Stimulated activated CD8-positive, alpha-beta memory T cell treated with anti-CD3 and anti-CD28 coated beads, Interleukin-4, amount 100 ng/mL, for 4 hours (primary cell): ENCODE measurements at places on chromosomes 12 and 14.

- no peak for DNase-seq
Measured at GRCh38 chr12:4056910-4057845, 184.0 kb upstream of the PARP11 start.

GRCh38 chr12:43444940-43445564 is 107.0 kb downstream of the ADAMTS20 start:
- DNase-seq, result peak; percentile 13

- DNase-seq, result no peak
Measured at GRCh38 chr12:71686658-71687025, 760 bp downstream of the TMEM19 start.

DNA sequence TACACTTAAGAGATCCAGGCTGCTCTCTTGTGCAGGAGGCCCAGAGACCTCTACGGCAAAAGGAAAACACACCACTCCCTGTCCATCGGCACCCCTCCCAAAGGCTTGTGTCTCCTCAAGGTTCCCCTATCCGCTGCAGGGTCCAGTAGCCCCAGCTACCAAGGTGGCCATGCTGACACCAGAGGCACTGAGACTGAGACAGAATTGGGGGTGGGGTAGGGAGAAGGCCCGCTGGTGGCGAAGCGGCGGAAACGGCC is 590 bp downstream of the DDIT3 start:
- DNase-seq, result no peak

DNA sequence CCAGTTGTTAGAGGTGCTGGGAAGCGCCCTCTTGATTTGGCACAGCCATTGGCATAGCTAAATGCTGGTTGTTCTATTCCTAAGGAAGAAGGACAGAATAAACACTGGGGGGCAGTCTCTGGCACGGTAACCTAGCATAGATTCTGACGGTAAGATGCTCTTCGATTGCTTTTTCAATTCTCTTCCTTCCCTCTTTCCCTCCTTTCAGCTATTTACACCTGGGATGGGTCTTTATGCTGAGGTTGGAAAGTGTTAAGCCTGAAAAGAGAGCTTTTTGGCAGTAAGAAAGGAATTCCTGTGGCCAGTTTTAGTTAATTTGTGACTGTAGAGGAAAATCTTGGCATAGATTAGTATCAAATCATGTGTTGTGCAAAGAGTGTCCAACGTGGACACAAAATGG is 162.8 kb downstream of the SNAPC1 start:
- DNase-seq, result no peak

DNA sequence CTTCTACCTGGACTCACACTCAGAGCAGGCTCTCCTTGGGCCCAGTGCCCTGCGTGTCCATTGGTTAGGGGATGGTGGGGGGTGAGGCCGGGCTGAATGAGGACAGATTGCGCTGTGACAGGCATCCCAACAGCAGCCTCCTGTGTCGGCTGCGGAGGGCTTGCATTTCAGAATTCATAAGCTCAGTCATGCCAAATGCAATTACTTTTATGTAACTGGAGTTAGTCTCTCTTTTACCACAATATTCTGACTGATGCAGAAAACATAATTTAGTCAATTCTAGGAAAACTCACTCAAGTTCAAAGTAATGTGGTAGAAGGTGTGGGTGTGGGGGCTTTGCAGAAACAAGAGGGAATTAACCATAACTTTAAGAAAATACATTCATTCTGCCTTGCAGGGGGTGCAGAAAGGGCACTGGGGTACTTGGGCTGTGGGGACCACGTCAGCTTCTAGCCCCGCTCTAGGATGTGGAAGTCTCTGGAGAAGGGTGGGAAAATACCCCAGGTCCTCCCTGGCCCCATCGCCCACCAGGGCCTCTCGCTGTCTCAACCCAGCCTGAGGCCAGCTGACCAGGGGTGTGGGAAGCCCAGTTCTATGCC is 257.7 kb downstream of the ADGRD1 start:
- DNase-seq, result no peak

DNA sequence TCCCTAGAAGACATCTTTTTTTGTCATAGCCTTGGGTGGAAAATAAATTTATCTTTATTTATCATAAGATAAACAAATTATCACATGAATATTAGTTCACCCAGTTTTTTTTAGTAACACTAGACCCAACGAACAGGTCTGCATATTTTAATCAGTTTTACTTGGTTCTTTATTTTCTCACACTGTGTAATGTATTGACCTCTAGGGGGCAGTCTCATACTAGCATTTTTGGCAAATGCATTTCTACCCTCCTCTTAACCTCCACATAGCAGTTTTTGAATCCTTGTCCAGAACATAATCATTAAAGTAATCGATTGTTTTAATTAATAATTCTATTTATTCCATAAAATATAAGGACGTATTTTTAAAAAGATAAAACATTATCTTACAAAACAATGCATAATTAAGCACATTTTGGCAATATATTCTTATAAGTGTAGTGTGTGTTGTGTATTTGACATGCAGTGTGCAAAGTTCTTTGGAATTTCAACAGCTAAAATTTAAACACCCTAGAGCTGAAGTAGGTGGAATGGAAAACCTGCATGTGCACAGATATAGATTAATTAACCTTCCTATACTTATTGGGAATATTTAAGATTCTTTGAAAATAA is 31.6 kb upstream of the PTPRQ start:
- DNase-seq, result no peak

DNA sequence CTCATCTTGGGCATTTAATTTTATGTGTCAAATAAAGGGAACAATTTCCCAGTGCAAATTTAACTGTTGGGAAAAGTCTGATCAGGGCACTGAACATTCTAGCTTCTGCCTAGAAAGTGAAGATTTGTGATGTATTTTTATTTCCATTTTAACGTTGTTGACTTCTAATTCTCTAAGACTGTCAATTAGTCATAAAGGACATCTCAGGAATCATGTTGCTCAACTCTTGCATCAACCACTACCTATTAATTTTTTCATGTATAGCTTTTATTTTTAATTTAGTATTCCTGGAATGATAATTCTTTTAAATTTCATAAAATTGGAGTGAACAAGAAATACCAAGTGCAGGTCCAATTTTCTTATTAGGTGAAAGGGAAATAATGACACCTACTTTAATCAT is 87.9 kb upstream of the METAP2 start:
- no peak for DNase-seq

- no peak for DNase-seq
Measured at GRCh38 chr14:104353221-104353920, 215.0 kb downstream of the KIF26A start.

DNA sequence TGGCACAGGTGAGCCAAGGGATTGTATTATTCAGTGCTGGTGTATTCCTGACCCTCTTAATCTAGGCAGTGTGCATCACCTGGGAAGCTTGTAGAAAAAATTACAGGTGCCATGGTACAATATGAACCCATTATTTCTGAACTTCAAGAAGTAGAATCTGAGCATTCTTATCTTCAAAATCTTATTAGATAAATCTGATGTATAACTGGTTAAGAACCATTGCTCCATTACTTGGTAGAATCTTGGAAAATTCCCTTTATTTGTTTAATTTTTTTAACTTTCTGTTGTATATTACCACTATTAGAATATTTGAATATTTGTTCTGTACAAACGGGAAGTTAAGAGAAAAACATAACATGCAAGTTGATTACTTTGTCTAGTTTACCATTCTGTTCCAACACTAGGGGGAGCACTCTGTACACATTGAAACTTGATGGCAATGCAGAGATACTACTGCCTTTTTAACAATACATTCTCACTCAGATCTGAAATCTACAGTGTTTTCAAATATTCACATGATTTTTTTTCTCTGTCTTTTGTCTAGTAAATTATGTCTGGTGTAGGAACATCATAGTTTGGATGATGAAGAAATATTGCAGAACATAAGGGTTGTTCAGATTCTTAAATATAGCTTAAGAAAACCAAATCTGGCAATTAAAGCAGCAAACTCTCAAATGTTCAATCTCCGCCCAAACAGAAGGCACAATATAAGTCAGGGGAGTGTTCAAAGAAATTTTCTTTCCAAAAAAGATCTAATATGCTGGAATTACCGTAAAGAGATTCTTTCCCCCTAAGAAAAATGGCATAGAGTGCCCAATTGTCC is 196.6 kb downstream of the PCNX1 start:
- DNase-seq, result no peak
